ENCODE measurements at places on chromosomes 3 and 15.

GRCh38 chr3:155382396-155383042 lies 89.0 kb upstream of the STRIT1 start:
- DNase-seq: peak; percentile 41

GRCh38 chr3:48427630-48427962 lies 2.3 kb downstream of the PLXNB1 start:
- no peak for DNase-seq

- DNase-seq: no peak
These were observed 148.3 kb upstream of the ARHGEF26 start for GRCh38 chr3:153972862-153973261.

DNA sequence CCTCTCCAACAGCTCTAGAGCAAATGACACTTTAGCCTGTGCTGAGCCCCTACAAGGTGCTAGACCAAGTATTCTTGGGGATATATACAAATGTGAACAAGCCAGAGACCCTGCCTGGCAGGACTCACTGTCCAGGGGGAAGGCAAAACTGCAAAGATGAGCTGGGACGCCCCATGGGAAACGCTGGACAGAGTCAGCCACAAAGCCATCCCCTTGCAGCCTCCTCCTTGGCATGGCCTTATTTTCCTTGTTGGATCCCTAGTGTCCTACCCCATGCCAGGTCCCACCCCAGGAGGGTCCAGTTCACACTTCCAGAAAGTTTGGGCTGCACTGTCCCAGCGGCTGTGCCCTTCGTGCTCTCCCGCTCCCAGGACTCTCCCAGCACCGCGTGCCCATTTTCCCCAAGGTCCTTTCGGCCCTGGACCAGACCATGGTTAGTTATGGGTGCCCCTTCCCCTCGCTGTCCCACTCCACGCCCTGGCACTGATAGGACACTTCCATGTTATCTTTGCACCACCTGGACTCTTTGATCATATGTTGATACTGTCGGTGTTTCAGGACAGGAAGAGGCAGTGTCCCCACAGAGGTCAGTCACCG lies 5.8 kb upstream of the NRROS start:
- DNase-seq: no peak

GRCh38 chr3:130529486-130530215 lies 12.7 kb downstream of the COL6A6 start:
- DNase-seq: no peak

DNA sequence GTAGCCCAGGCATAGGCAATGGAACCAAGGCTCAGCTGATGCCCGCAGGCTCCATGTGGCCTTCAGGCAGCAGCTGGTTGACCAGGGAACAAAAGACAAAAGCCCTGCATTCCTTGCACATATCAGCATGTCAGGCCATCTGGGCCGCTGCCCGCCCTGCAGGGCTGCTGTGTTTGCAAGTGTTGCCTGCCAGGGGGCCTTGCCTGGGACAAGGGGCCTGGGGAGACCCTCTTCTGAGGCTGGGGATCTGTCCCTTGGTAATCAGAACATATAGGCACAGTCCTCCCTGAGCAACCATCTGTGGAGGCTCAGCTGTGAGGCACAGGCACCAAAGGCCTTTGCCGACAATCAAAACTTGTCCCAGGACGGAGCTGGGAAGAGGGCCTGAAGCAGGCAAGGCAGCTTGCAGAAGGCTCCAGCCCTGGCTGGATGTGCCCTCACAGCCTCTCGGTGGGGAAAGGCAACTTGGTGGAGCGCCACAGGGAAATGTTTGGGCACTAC lies 138.2 kb downstream of the TPRA1 start:
- no peak for DNase-seq

DNA sequence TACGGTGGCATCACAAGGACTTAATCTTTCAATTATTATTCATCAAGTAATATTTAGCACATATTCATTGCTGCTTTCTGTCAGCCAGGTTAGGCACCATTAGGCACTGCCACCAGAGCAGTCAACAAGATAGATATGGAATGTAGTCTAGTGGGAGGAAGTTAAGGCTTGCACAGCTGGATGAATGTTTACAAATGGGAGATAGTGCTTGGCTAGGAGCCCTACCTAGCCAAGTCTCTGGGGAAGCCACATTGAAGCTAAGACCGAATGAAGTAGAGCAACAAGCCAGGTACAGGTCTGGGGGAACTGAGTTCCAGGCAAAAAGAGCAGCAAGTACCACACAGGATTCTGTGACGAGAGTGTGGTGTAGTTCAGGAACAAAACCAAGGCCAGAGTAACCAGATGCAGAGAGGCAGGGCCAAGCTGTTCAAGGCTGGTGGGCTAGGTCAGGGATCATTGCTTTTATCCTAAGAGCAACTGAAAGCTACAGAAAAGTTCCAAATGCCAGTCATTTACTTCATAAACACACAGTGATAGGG lies 33.4 kb upstream of the SCAANT1 start:
- DNase-seq: no peak

DNA sequence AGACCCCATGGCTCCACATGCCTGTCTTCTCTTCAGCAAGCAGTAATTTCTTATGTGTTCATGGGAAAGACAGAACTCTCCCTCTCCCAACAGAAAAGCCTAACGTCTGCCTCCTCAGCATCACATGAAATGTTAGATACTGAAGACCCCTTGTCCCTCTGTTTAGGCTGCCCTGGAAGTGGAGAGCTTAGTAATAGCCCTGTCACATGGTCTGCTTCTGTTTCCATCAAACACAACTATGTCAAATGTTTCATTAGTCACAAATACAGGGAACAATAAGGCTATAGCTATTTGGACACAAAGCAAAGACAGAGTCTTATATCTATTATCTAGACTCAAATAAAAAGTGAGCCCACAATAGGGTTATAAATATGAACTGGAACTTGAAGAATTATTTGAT lies 190.3 kb upstream of the TRIM42 start:
- DNase-seq: no peak

GRCh38 chr3:62818347-62818746 lies 56.9 kb downstream of the CADPS start:
- DNase-seq: no peak

- no peak for DNase-seq
These were observed 11.1 kb upstream of the PIK3R4 start for GRCh38 chr3:130757611-130758150.

DNA sequence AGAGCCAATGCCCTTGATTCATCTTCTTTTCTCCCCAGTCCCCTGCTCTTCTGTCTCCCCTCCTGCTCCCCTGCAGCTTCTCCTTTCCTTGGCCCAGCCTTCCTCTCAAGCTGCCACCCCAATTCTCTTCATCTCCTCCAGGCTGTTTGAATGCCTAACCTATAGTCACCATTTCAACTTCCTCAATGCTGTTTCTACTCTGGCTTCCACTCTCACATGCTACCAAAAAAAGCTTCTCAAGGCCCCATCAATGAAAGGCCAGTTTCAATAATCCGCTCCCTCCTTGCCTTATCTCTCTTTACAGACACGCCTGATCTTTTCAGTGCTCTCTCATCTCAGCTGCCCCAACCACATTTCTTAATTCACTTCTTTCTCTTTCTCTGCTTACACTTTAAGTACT lies 212.2 kb upstream of the GPR149 start:
- DNase-seq: no peak

- DNase-seq: no peak
These were observed 271.6 kb downstream of the UBE2E2 start for GRCh38 chr3:23474580-23475357.

GRCh38 chr3:187758318-187758955 lies 13.2 kb upstream of the BCL6 start:
- DNase-seq: no peak

DNA sequence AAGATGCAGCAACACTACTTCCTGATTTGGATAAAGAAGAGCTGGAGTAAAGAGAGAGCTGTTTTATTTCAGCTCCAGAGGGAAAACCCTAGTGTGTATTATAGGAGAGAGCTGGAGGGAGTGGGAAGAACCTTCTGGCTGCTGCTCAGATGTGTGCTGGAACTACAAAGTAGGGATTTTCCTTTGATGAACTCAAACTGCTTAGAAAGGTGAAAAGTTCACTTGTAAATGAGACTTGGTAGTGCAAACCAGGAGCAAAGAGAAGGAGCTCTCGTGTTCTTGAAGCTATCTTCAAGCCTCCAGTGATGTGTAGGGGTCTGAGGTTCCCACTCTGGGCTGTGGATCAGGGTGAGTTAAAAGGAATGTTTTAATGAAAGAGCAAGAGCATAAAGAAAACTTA lies 110.4 kb downstream of the EDEM1 start:
- no peak for DNase-seq

DNA sequence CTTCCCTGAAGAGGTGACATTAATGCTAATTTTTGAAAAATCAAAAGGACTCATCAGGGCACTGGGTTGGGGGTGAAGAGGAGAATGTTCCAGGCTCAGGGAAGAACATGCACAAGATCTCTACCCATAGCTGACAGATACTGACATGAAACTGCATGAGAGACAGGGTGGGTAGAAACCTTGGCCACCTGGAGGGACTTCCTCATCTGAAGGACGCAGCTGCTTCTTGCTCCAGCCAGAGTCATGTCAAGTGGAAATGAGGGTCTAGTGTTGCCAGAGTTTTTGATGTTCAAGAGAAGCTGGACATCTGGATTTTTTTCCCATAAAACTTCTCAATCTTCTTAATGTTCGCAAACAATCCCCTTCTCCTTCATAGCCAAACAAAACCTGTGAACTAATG lies 29.7 kb downstream of the AMOTL2 start:
- DNase-seq: no peak

- DNase-seq: no peak
These were observed 69.8 kb upstream of the SPATA12 start for GRCh38 chr3:56990641-56991015.

GRCh38 chr3:118151164-118151563 lies 883.5 kb downstream of the IGSF11 start:
- no peak for DNase-seq

DNA sequence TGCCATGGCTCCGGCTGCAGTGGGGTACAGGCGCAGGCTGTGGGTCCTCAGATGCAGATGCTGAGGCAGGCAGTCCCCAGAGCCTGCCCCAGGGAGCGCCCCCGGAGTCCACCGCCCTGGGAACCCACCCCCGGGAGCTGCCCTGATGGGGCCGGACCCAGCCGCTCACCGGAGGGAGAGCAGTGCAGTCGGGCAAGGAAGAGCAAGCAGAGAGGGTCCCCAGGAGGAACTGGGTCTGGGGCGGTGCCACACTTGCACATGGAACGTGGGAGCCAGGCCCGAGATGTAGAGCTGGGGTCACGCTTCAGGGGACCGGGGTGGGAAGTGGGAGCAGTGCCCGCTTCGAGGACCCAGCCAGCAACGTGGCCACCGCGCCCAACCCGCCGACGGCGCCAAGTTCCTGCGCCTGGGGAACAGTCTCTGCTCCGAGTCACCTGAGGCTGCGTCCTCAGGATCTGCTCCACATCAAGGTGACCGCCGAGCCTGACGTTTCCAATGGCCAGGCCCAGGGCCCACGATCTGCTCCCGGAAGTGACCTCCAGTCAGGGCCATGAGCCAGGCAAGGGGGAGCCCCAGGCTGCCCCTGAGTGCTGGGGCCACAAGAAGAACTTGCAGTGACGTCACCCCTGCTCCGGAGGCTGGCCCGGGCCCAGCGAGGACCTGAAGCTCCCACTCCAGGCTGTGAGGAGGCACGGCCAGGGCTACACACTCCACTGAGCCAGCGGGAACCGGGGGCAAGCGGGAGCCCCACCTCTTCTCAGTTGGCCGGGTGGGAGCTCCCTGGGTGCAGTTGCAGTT lies 27.0 kb upstream of the TFG start:
- no peak for DNase-seq

- no peak for DNase-seq
These were observed 22.3 kb upstream of the ZBED2 start for GRCh38 chr3:111617406-111617805.

DNA sequence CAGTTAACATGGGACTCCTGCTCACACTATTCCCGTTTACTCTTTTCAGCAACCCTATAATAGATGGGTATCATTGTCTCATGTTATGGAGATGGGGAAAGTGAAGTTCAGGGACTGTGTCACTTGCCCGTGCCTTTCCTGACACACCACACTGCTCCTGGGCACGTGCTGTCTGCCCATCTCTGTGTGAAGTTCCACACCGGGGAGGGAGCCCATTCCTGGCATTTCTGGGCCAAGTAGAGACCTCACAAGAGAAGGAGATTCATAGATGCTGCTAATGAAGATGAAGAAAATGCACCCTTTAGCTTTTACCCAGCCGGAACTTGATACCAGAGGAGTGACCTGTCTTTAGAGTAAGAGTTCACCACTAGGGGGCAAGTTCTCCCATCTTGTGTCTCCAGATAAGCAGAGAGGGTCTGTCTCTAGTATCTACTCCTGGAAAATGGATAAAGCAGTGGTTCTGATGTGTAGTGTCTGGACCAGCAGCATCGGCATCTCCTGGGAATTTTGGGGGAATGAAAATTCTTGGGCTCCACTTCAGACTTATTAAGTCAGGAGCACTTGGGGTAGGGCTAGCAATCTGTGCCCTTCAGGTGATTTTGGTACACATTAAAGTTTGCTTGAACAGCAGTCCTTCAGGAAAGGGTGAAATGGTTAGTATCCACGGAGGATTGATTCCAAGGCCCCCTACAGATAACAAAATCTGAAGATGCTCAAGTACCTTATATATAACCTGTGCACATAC lies 2.0 kb upstream of the TOPBP1 start:
- DNase-seq: peak; percentile 74

GRCh38 chr3:16390581-16390980 lies 122.9 kb downstream of the RFTN1 start:
- DNase-seq: no peak

- DNase-seq: no peak
These were observed 61.8 kb downstream of the ZBBX start for GRCh38 chr3:167318306-167318705.

GRCh38 chr3:134956395-134956794 lies 161.3 kb downstream of the EPHB1 start:
- no peak for DNase-seq

- no peak for DNase-seq
These were observed 153.0 kb upstream of the CGNL1 start for GRCh38 chr15:57223345-57223744.

GRCh38 chr15:97502038-97502437 lies 458.5 kb upstream of the ARRDC4 start:
- DNase-seq: no peak

GRCh38 chr3:88334187-88334868 lies 184.6 kb downstream of the C3orf38 start:
- DNase-seq: no peak

GRCh38 chr15:60605879-60606307 lies 127.0 kb upstream of the ICE2 start:
- no peak for DNase-seq

GRCh38 chr3:149658744-149659497 lies 1.1 kb upstream of the WWTR1 start:
- peak; percentile 6 for DNase-seq

GRCh38 chr3:9416139-9416780 lies 18.8 kb downstream of the SETD5 start:
- no peak for DNase-seq

All from inflammatory macrophage treated with lipopolysaccharide for 1 hour (primary cell).